ENCODE measurements at places on chromosomes 12 and 14.

GRCh38 chr12:122909442-122910288 lies 13.7 kb upstream of the VPS37B start:
- no peak for DNase-seq

- DNase-seq, result no peak
Observed at GRCh38 chr12:25241167-25242020, 9.3 kb downstream of the KRAS start.

- DNase-seq, result no peak
Observed at GRCh38 chr12:9041321-9041720, 52.0 kb downstream of the KLRG1 start.

- no peak for DNase-seq
Observed at GRCh38 chr14:85625925-85626585, 96.1 kb downstream of the FLRT2 start.

- no peak for DNase-seq
Observed at GRCh38 chr12:132170094-132170636, 25.9 kb downstream of the NOC4L start.

GRCh38 chr14:94018308-94018707 lies 7.8 kb upstream of the OTUB2 start:
- no peak for DNase-seq

DNA sequence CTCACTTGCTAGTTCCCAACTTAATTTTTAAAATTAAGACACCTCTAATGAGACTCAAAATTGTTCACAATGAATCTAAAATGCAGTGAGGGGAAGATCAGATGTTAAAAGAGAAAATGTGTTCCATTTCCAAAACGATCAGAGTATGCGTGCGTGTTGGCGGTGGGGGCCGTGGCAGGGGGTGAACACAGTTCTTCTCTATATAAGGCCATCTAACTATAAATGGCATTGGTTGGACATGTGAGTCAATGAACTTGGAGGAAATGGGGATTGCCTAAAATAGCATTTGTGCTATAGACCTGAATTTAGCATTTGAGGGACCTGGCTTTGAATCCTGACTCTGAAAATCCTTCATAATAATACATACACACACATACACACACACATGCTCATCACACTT lies 149.4 kb downstream of the FOXN3 start:
- no peak for DNase-seq

DNA sequence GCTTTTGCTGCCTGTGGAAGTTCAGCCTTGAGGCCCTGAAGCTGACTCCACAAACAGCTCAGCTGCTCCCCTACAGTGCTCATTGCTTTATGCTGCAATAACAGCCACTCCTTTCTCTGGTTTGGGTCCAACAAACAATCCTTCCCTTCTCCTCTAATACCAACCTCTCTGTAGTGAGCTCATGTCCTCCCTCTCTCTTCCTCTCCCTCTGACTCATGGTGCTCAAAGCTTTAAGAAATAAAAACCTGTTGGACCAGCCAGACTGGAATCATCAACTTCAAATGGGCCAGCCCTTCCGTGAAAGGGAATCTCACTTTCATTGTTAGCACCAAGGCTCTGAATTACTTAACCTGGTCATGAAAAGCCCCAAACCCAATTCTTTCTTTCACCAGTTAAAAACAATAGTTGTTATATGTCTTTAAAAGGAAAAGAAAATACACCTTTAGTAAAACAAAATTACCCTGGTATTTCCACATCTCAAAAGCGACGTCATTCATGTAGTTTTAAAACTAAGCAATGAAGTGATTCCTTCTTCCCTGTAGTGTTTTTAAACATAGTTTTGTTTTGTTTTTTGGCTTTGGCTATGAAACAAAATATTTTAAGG lies 126.4 kb downstream of the DUSP6 start:
- peak; percentile 76 for DNase-seq

DNA sequence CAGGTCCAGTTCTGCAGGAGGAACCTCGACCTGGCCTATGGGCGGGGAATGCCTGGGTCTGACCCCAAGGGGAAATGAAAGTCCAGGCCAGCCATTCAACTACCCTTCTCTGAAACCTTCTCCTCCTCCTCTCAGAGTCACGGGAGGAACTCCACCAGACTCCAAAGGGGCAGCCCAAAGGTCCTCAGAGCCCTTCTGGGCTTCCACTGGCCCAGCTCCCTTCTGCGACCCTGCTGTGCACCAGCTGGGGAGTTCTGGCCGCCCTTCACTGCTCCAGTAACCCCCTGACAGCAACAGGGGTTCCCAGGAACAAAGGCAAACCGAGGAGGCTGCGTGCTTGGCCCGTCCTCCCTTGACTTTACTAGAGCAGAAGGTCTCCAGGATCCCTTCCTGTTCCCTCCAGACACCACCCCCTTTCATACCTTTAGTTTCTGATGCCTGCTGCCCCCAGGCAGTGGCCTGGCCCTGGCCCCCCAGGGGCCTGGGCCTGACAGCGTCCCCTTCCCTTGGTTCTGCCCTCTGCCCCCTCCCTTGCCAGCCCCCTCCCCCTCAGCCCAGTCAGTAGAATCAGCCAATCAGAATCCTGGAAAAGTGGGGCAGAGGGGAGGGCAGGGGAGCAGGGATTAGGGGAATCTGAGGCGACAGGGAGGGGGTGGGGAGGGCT lies 850 bp upstream of the ZNF385A start:
- DNase-seq, result no peak

DNA sequence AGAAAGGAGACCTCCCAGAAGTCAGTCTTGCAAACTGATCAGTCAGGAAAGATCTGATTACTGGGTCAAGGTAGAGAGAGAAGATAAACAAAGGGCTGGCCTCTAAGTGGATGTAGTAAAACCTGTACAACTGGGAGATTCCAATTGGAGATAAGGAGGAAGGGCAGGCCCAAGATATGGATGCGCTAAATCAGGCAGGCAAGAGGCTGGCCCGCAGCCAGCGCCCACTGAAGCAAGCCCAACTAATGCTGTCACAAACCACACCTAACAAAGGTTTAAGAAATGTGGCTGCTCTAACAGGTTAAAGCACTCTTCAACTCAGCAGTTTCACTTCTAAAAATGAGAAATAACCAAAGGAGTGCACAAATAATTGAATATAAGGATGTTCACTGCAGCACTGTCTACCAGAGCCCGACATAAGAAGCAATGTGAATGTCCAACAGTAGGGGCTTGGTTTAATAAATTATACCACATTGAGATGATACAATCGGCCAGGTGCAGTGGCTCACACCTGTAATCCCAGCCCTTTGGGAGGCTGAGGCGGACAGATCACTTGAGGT lies 4.7 kb downstream of the GLTP start:
- DNase-seq, result no peak

Measured in non-pigmented ciliary epithelial cell (primary cell).